ENCODE measurements at places on chromosomes 13 and 19.

GRCh38 chr13:82766732-82767321 is 1115.4 kb downstream of the SLITRK1 start:
- DNase-seq, result no peak

GRCh38 chr19:46697204-46697960 is 19.5 kb downstream of the PRKD2 start:
- no peak for DNase-seq

DNA sequence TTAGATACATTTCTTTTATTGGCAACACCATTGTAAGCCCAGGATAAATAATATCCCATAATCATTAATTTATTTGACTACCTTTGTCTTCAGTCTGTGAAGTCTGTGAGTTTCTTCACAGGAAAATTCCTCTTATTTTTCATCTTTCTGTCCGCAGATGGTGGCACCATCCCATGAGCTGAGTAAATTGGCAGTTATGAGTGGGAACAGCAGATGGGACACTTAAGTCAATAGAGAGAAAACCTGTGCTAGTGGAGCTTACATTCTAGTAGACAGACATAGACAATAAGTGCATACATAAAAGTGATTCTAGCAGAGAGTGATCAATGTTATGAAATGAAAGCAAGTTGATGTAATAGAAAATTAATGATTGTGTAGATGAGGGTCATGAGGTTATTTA is 638.2 kb upstream of the MIR17HG start:
- DNase-seq, result no peak

GRCh38 chr19:51777570-51778462 is 16.8 kb downstream of the FPR2 start:
- DNase-seq, result peak; percentile 44

GRCh38 chr19:17333611-17334413 is 843 bp downstream of the ANO8 start:
- DNase-seq, result no peak

GRCh38 chr19:48095612-48096175 is 14.9 kb downstream of the PLA2G4C start:
- no peak for DNase-seq

DNA sequence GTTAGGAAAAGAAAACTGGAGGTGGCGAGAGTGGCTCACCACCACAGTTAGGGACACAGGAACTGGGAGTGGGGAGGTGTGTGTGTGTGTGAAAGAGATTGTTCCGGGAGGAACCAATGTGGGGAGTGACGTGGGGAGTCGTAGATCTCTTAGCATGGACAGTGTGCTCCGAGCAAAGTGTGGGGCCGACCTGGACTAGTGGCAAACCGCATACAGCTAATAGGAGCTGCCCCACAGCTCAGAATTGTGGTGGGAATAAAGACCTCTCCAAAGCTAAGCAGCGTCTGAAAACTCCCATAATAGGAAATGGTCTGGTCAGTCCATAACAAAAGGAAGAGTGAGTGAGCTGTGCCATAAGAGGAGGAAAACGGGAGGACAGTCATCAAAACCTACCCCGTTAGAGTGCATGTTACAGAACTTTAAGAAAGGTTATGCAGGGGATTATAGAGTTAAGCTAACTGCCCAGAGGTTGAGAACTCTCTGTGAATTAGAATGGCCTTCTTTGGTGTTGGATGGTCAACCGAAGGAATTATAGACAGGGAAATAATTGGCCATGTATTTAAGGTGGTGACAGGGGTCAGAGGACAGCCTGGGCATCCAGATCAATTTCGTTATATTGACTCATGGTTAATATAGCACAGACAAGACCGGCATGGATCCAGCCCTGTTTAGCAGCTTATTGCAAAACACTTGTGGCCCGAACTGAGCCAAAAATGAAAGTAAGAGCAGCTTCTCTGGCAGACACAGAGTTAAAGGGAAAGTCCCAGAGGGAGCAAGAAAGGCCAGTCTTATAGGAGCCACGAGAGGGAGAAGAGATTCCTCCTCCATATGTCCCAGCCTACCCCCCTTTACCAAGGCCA is 8.9 kb upstream of the SLC15A1 start:
- no peak for DNase-seq

All from amniotic stem cell (primary cell).